ENCODE measurements at places on chromosomes 3 and 15.

DNA sequence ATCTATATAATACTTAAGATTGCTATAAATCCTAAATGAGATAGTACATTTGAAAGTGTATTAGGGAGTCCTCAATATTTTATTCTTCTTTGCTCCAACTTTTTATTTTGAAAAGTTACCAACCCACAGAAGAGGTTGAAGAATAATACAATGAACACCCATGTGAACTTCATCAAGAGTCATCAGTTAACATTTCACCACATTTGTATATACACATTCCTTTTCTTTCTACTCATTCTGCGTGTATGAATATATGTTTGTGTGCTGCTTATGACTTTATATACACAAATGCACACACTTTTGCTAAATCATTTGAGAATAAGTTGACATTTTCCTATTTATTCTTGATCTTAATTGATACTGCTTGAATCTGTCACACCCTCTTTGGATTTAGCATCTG lies 193.3 kb upstream of the CGNL1 start:
- no peak for DNase-seq

GRCh38 chr3:155760653-155761052 lies 15.8 kb upstream of the PLCH1 start:
- no peak for DNase-seq

- no peak for DNase-seq
Measured at GRCh38 chr3:69201658-69202057, 79.3 kb upstream of the LMOD3 start.

- DNase-seq = no peak
Measured at GRCh38 chr15:61041886-61042285, 187.2 kb downstream of the RORA start.

DNA sequence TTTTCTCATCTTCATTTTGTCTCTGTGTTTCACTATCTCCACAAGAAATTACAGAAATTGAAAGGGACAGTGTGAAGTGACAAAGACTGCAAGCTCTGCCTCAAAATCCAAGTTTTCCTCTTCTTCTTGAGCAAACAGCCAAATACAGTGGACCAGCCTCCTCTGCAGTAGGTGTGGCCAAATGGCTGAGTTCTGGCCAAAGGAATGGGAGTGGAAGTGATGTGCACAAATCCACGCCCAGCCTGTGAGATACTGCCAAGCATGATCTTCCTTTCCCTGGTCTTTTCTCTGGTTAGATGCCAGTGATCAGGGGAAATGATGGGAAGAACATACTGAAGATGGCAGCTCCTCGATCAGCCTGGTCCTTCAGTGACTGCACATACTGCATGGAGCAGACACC lies 111.0 kb upstream of the CPNE4 start:
- no peak for DNase-seq
